ENCODE measurements at places on chromosomes 1 and 21. TPM values are rescaled to one million over a fixed set of nuclear protein-coding genes. Genes with fewer than 3 reads are reported as not detected.
A peak's percentile ranks its signal among the peaks of the same experiment; 100 is the strongest.

NCAM2 gene
- 3.2 TPM for total RNA-seq

SLC5A9 gene
- 1.4 TPM for total RNA-seq

LCE1C gene
- total RNA-seq: 2,371 TPM

SIK1 gene
- total RNA-seq: 190 TPM

DNA sequence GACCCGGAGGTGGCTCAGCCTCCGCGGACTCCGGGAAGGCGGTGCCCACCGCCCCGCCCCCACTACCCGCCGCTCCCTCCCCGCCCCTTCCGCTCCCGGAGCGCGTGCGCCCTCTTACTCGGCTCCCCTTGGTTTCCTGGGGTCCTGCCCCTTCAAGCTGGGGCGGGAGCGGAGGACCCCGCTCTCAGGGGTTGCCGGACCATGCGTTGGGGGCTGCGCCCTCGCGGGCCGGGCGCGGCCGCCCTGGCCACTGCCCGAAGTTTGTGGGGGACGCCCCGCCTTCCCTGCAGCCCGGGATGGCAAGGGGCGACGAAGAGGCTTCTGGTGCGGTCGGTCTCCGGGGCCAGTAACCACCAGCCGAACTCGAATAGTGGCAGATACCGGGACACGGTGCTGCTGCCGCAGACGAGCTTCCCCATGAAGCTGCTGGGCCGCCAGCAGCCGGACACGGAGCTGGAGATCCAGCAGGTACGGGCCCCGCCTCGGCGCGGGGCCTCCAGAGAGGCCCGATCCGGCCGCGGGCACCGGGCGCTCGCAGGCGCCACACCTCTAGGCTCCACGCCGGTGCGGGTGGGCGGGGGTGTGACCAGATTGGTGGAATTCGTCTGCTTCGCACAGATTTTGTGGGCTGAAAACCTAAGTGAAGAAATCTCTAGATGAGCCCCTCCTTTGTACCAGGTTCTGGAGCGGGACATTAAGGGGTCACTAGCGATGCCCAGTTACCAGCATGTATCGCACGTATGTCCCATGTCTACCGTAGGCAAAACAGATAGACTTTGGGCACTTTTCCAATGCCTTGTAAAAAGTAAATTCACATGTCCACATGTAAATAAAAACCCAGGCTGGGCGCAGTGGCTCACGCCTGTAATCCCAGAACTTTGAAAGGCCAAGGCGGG lies at the start of gene IARS2:
IARS2 (plus strand) TSS at position 117 of the 896 bp plus-strand sequence; CDS start at position 202, 85 bp downstream.
- DNase-seq: peak; percentile 97

GRCh38 chr1:221093903-221094791 lies 214.9 kb downstream of the HLX start:
- no peak for DNase-seq

GRCh38 chr21:21137986-21138385 lies 139.8 kb downstream of the NCAM2 start:
- no peak for DNase-seq

All from lower leg skin (tissue), 4 donors.